ENCODE measurements at places on chromosomes 3 and 15. TPM values are rescaled to one million over a fixed set of nuclear protein-coding genes. Genes with fewer than 3 reads are reported as not detected.

- DNase-seq = no peak
Observed at GRCh38 chr15:45448066-45448915, 69.9 kb upstream of the GATM start.

DNA sequence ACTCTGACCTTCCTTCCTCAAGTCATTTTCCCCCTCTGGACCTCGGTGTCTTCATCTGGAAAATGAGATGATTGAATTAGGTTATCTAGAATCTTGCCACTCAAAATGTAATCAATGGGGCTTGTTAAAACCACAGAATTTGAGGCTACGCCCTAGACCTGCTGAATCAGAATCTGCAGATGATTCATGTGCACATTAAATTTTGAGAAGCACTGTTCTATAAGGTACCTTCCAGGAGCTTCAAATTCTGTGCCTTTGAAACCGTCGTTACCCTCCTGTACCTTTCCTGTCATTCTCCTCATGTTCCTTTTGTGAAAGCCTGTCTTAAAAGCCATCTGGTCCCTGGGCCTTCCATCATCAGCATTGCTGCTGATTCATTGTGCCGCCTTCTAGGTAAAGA, 172.4 kb upstream of the TOPAZ1 start:
- no peak for DNase-seq

DNA sequence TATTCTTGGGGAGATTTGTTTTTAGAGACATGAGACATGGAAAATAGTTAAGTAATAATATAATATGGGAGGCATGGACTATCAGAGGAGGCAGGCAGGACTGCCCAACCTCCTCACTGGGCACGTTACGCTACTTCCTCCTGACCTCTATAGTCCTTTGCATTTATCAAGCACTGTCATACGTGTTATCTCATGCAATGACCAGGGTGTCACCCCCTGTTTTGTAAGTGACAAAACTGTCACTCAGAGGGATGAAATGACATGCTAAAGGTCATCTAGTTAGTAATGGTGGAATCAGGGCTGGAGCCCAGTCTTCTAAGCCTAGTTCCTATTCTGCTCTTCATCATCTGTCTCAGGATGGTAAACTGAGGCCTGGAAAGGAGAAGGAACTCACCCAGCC, 66.7 kb downstream of the ST6GAL1 start:
- no peak for DNase-seq

DNA sequence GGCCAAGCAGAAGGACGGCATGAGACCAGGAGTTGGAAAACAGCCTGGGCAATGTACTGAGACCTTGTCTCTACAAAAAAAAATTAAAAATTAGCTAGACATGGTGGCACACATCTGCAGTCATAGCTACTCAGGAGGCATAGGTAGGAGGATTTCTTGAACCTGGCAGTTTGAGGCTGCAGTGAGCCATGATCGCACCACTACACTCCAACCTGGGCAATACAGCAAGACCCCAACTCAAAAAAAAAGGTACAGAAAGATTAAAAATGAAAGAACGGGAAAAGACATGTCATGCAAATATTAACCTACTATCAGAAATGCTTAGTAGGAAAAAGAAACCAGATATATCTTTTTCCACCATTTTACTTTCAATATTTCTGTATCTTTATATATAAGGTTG, 99.6 kb upstream of the ATP11B start:
- no peak for DNase-seq

The COL6A6 gene
- not detected for total RNA-seq

The ZPLD1 gene
- not detected for total RNA-seq

The TIMMDC1 gene
- 72.9 TPM for total RNA-seq

GRCh38 chr15:90697175-90697574, 20.0 kb upstream of the BLM start:
- DNase-seq = no peak

DNA sequence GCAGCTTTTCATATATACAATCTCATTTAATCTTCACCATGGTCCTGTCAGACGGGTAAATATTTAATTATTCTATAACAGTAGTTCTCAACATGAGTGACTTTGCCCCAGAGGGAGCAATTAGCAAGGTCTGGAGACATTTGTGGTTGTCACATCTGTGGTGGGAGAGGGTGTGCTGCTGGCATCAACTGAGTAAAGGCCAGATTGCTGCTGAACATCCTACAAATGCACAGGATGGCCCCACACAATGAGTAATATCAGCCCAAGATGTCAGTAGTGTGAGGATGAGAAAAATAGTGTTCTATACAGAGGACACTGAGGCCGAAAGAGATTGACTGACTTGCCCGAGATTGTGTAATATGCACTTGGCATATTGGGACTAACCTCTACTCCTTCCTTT, 156.0 kb downstream of the AGBL1 start:
- DNase-seq = no peak

- no peak for DNase-seq
Observed at GRCh38 chr15:96746665-96747064, 416.2 kb downstream of the NR2F2 start.

Data from naive thymus-derived CD8-positive, alpha-beta T cell (primary cell).